ENCODE measurements at places on chromosomes 4 and X.

GRCh38 chrX:42117318-42117717 is 194.0 kb upstream of the CASK start:
- DNase-seq, result no peak

GRCh38 chrX:150269605-150270254 is 93.4 kb upstream of the MAMLD1 start:
- no peak for DNase-seq

GRCh38 chr4:107757283-107757682 is 37.2 kb upstream of the PAPSS1 start:
- no peak for DNase-seq

GRCh38 chrX:117969328-117969727 is 147.3 kb downstream of the KLHL13 start:
- DNase-seq, result no peak

GRCh38 chrX:49291615-49292337 is 11.7 kb upstream of the GAGE10 start:
- DNase-seq, result no peak

GRCh38 chr4:168618577-168619265 is 121.9 kb downstream of the PALLD start:
- no peak for DNase-seq

GRCh38 chr4:5238173-5238572 is 186.9 kb downstream of the STK32B start:
- no peak for DNase-seq

DNA sequence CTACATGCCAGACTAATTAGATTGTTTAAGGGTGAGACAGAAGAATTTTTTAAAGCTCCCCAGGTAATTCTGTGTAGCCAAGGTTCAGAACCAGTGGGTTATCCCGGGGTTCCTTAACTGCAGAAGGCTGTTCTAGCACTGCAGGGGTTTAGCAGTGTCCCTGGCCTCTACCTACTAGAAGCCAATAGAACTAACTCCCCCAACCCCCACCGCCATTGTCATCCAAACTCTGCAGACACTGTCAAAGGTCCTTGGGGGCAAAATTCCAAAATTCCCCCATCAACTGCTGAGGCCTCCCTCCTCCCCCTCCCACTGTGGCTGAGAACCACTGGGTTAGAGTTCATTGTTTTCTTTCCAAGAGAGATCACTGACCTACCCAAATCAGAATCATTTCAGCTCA is 66.4 kb downstream of the MOSPD2 start:
- no peak for DNase-seq

DNA sequence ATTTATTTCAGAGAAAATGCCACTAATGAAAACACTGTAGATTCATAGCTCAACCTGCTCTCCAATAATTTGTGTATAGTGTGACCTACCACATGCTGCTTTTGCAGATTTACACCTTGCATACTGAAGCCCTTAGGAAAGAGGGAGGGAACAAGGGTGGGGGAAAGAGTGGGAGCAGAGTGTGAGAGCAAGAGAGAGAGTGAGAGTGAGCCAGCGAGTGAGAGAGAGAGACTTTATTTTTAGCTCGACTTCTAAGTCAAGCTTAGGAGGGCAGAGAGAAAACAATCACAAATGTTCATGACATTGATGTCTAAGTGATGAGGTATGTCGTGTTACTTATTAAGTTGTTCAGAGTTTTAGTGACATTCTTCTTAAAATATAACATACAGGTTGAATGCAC is 112.5 kb upstream of the HAND2 start:
- DNase-seq, result no peak

DNA sequence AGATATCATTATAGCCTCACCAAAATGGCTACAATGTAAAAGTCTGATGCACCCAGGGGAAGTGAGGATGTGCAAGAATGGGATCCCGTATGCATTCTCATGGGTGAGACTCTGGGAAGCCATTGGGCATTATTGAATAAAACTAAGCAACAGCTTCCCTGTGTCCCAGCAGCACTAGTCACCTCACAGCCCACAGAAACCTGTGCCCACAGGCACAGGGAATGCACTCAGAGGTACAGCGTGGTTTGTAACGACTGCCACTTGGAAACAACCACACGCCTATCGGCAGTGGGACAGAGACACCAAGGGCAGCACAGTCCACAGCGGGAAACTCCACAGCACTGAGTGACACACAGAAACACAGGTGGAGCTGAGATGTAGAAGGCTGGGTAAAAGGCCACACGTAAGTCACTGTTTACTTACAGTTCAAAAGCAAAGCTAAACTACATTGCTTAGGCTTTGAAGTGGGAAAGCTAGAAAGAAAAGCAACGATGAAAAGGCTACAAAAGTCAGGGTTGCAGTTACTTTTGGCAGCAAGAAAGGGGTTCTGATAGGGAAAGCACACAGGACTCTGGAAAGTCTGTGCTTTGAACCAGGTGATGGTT is 69.2 kb downstream of the HAUS3 start:
- DNase-seq, result no peak

GRCh38 chr4:98245226-98245625 is 16.0 kb upstream of the RAP1GDS1 start:
- no peak for DNase-seq

DNA sequence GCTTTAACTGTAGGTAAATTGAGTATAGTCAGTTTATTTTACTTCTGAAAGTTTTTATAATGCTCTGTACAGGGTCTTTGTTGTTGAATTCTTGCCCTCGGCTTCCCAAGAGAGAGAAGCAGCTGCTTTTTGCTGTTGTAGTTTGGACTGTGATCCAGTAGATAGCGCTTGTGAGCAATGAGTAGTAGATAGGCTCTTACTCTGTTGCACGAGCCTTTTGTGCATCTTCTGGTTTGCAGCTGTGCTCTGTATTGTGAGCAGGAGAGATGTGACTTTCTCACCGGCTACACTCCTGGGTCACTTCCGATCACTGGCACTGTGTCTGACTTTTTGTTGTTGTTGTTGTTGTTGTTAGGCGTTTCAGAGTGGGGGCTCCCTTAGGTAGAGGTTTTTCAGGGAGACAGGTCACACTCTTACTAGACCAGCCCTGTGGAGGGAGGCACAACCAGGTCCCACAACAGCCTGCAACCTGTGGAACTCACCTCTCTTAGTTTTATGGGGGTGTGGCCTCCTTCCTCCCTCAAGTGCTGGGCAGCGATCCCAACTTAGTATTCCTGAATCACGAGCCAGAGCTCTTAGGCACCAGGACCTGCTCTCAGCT is 822.1 kb upstream of the GALNTL6 start:
- no peak for DNase-seq

All from NCI-H1092 (cell line).